ENCODE measurements at places on chromosomes 2 and 18.

DNA sequence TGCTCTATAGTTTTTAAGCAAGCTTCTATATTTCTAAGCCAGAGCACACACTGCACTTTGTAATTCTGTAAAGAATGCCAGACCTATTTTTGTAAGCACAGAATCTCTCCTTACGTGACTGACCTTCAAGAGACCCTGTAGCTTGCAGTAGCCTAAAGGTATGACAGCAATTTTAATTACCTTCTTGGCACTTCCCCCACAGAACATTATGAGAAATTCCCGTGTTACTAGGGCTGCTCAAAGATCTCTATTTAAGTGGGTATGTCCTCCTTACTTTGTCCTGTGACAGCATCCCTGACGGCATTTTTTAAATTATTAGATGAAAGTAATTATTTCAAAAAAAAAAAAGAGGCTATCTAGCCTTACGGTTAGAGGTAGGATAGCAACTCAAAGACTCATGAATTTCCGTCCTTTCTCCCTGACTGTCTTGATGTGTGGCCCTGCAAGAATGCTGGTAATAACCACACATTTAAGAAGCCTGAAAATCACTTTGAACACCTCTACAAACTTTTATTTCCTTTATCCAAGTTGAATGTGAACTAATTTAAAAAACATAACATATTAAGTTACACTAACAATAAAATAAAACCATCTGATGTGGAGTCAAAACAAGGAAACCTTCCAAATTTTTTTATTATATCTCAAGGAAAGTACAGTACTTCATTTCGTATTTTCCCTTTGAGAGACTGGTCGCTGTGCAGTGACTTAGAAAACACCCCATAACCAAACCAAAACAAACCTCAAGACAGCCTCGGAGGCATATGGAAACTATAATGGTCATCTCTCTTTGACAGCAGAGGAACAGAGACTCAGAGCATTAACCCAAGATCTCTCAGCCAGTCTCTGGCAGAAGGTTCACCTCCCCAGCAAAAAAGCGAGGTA lies 54.9 kb downstream of the THUMPD2 start:
- DNase-seq, result no peak

DNA sequence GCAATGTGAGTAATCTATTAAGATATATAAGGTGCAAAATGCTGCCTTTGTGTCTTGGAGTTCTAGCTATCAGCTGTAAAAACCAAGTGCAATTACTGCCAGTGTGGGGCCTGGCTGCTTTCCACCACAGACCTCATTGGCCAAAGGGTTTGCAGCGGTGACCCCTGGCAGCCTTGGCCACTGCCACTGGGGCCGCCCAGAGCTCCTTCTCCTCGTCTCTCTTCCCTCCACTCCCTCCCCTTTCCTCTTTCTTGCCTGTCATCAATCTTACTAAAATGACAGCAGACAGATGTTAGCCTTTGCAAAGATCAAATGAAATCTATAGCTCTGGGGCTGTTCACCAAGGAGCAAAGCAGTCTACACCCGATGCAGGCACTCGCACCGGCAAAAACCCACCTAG lies 986.3 kb downstream of the BCL11A start:
- DNase-seq, result no peak

DNA sequence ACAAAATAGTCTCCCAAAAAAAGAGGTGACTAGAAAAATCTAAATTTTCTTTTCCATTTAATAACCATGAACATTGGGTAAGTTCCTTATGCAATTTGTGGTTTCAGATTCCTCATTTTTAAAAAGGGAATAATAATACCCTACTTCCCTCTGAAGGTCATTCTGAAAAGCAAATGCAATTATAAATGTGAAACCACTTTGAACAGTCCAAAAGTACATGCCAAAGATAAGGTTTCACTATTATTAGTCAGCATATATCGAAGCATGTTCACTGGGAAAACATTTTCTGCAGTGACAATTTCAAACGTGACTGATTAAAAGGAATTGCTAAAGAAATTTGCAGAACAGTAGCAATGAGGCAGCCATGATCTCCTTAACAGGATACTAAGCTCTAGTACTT lies 100.1 kb upstream of the RNF152 start:
- no peak for DNase-seq

DNA sequence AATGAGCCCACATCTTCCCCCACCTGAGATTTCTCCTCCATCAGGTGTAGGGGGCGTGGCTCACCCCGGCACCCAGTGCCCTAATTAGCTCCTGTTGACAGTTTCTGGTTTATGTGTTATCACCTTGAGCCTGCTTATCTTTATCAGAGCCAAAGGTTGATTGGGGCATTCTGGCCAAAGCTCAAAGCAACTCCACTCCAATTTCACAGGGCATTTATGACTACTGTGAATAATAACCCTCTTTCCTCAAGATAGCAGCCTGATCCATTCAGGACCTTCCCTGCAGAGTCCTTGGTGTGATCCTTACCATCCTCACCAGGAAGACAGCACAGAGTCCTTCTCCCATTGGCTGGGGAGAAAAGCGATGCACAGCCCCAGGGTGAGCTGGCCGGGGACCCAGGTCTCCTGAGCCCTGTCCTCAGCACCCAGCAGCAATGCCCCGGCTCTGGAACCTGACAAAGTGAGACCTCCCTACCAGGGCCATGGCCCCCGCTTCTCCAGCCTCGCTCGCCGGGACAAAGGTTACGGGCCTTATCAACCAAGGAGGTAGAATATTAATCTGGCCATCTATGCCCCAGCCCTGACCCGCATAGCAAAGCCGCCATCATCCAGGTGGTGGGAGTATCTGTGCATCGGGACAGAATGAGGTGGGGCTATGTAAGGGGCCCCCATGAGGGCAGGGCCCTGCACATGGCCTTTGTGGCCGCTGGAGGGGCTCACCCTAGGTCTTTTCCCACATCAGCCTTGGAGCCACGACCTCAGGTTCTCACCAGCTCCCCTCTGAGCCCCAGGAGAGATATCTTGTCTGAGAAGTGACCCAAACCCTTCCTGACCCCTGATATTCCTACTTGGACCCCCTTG lies 64.5 kb downstream of the ZFP36L2 start:
- no peak for DNase-seq

GRCh38 chr2:239774933-239775622 lies 250.1 kb downstream of the NDUFA10 start:
- no peak for DNase-seq
